ENCODE measurements at places on chromosomes 7 and 10. TPM values are rescaled to one million over a fixed set of nuclear protein-coding genes. Genes with fewer than 3 reads are reported as not detected.

DNA sequence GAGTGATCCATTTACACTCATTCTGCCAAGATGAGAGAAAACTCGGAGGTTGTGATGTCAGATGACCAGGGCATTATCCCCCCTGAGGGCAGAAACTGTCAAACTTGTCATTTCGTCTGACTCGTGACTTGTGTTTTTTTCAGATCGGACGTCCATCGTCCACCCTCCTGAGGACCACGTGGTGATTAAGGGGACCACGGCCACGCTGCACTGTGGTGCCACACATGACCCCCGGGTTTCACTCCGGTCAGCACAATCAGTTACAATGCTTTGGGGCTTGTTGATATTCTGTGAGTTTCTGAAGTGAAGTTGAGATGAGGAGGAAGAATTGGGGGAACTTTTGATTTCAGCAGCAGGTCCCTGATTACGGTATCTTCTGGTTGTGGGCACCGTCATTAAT, 670.3 kb downstream of the SDK1 start:
- DNase-seq, result no peak

- DNase-seq, result peak; percentile 68
Observed at GRCh38 chr10:97353945-97354344, 19.4 kb upstream of the FRAT2 start.

- DNase-seq, result no peak
Observed at GRCh38 chr10:122176232-122177213, 94.6 kb upstream of the BTBD16 start.

- DNase-seq, result no peak
Observed at GRCh38 chr7:138549082-138549481, 89.0 kb downstream of the TRIM24 start.

DNA sequence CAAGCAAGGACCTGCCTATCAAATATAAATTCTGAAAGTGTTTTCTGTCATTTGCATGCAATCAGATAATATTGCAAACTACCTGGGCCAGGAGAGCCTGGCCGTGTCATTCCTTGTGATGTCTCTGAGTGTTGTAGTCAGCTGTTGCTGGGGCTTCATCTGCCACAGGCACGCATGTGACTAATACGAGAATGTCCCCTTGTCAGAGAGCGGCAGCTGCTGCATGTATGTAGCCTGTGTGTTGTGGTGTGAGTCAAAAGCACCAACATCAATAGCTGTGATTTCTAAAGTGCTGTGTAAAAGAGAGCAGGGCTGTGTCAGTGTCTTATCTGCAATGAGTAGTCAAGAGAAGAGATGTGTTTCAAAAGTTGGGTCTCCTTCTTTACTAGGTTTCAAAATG, 155.4 kb downstream of the POU6F2 start:
- DNase-seq, result no peak

The BEND7 gene
- total RNA-seq, result 31.1 TPM

The CDNF gene
- total RNA-seq, result 0.61 TPM
